ENCODE measurements at places on chromosomes 11 and 22.

DNA sequence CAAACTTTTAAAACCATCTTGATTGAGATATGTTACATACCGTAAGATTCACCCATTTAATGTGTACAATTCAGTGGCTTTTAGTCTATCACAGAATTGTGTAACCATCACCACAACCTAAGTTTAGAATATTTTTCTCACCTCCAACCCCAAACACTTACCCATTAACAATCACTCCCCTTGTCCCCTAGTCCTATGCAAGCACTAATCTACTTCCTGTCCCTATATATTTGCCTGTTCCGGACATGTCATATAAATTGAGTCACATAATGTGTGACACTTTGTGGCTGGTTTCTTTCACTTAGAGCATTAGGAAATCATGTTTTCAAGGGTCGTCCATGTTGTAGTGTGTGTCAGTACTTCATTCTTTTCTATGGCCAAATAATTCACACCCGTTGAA lies 38.8 kb downstream of the RASSF10 start:
- no peak for DNase-seq

GRCh38 chr22:33303099-33303498 lies 244.9 kb upstream of the SYN3 start:
- DNase-seq: peak; percentile 24

- DNase-seq: no peak
These were observed 103.2 kb downstream of the SPON1 start for GRCh38 chr11:14065681-14066080.

DNA sequence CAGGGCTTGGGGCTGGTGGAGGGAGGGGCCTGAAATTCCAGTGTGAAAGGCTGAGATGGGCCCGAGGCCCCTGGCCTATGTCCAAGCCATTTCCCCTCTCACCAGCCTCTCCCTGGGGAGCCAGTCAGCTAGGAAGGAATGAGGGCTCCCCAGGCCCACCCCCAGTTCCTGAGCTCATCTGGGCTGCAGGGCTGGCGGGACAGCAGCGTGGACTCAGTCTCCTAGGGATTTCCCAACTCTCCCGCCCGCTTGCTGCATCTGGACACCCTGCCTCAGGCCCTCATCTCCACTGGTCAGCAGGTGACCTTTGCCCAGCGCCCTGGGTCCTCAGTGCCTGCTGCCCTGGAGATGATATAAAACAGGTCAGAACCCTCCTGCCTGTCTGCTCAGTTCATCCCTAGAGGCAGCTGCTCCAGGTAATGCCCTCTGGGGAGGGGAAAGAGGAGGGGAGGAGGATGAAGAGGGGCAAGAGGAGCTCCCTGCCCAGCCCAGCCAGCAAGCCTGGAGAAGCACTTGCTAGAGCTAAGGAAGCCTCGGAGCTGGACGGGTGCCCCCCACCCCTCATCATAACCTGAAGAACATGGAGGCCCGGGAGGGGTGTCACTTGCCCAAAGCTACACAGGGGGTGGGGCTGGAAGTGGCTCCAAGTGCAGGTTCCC lies at the start of gene APOC3:
Gene APOC3, plus strand, starts transcription at position 383 of the 659 bp plus-strand sequence. CDS start 676 bp downstream, outside the sequence.
- DNase-seq: peak; percentile 54

- DNase-seq: peak; percentile 50
These were observed 877.3 kb downstream of the BRD1 start for GRCh38 chr22:48950151-48950915.

- no peak for DNase-seq
These were observed 8.7 kb downstream of the CRYBB3 start for GRCh38 chr22:25208328-25208727.

DNA sequence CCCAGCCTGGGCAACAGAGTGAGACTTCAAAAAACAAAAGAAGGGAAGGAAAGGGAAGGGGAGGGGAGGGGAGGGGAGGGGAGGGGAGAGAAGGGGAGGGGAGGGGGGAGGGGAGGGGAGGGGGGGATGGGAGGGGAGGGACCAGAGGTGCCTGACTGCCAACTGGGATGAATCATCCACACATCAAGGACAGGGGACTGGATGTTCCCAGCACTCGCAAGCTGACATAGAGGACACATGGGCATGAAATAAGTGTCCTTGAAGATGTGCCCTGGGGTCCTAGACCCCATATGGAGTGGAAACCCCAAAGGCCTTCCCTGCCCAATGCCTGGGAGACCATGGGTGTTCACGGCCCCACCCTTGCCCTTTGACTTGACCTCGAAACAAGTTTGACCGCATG lies 19.8 kb downstream of the TST start:
- DNase-seq: peak; percentile 44

DNA sequence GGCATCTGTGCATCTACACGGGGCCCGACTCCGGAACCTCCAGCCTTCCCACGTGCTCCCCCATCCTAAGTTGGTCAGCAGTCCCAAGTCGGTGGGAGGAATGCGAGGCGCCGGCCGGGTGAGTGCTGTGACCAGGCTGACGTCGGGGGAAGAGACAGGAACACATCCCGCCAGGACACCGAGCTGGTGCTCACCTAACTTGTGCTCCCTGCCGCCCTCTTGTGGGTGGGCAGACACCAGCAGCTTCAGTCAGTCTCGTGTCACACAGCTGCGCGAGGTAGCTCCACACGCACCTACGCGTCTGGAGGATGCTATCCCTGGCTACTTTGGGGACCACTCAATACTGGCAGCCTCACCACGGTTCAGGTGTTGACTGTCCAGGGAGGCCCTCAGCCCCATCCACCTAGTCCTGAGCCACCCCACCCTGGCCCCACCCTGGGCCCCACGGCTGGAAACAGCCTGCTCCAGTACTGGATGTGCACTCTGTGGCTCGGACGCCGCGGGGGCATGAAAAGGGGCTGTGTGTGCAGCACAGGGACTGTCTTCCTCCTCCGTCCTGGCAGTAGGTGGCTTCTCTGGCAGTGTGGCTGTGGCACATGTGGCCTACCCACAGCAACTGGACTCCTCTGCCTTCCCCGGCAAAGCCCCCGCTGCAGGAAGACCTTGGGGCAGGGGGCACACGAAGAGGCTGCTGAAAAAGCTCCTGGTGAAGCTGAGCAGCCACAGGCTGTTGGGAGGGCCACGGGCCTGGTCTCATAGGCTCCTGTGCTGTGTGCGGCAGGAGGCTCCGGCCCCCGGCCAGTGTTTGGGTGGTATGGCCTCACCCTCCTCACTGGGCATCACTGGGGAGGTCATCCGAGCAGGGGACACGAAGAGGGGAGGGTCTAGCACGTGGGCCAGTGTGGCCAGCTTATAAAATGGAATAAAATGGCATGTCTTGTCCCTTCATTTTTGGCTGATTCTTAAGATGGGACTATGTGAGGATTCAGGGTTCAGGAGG lies 11.2 kb upstream of the BID start:
- no peak for DNase-seq

DNA sequence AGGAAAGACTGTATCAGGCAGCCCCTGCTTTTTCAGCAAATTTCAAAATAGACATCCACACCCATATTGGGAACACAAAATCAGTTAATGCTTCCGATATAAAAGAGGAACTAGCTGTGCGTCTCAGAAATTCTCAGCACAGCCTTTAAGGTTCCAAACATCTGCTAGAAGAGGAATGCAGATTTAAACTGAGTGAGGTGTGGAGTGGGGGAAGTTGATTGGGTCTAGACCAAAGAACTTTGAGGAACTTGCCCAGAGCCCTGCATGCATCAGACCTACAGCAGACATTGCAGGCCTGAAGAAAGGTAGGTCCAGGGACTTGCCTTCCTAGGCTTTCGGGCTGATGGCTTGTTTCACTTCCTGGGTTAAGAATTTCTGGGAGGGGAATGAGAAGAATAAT lies at the start of gene MS4A4A:
Gene MS4A4A, plus strand, starts transcription at position 255 of the 400 bp plus-strand sequence. Its CDS starts 10 bp downstream, at position 265.
- DNase-seq: no peak

- no peak for DNase-seq
These were observed 33.3 kb downstream of the BARX2 start for GRCh38 chr11:129408865-129409444.

GRCh38 chr11:69848201-69848600 lies 29.0 kb upstream of the FGF3 start:
- DNase-seq: no peak
